ENCODE measurements at places on chromosomes 4 and X.

DNA sequence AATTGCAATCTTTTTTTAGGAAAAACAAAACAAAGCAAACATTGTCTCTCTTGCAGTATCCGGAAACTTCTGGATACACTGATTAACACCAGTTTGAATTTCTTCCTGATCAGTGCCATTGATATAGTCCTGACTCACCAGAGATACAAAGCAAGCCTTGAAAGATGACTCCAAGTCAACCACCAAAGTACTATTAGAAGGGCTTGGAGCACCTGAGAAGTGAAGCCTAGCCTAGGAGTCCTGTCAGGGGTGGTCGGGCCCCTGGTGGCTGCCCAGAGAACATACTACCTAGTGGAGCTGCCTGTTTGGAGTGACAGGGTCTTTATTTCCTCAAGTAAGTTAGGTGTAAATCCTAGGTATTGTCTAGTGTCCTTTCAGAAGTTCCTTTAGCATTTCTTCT lies 593.2 kb downstream of the ZNF674 start:
- DNase-seq, result no peak

GRCh38 chrX:85359051-85359450 lies 20.4 kb downstream of the POF1B start:
- DNase-seq, result no peak

- peak; percentile 55 for DNase-seq
Measured at GRCh38 chr4:52076731-52077130, 25.6 kb downstream of the SPATA18 start.

- peak; percentile 20 for DNase-seq
Measured at GRCh38 chrX:1274786-1275185, 6.2 kb downstream of the CSF2RA start.

- DNase-seq, result no peak
Measured at GRCh38 chr4:36286481-36286871, 5.1 kb downstream of the DTHD1 start.

- no peak for DNase-seq
Measured at GRCh38 chr4:125432078-125432477, 117.3 kb downstream of the FAT4 start.

GRCh38 chr4:118036336-118036735 lies 2.0 kb downstream of the NDST3 start:
- DNase-seq, result no peak

- no peak for DNase-seq
Measured at GRCh38 chr4:152294331-152294730, 241.6 kb downstream of the FBXW7 start.

- DNase-seq, result no peak
Measured at GRCh38 chr4:6250984-6251295, 18.7 kb upstream of the WFS1 start.

GRCh38 chr4:3690551-3691152 lies 75.5 kb upstream of the ADRA2C start:
- DNase-seq, result peak; percentile 23

GRCh38 chrX:106955004-106955772 lies 35.0 kb downstream of the CLDN2 start:
- no peak for DNase-seq

GRCh38 chr4:166257891-166258290 lies 384.9 kb downstream of the TLL1 start:
- no peak for DNase-seq

- DNase-seq, result no peak
Measured at GRCh38 chrX:130704053-130705038, 198.7 kb downstream of the ENOX2 start.

DNA sequence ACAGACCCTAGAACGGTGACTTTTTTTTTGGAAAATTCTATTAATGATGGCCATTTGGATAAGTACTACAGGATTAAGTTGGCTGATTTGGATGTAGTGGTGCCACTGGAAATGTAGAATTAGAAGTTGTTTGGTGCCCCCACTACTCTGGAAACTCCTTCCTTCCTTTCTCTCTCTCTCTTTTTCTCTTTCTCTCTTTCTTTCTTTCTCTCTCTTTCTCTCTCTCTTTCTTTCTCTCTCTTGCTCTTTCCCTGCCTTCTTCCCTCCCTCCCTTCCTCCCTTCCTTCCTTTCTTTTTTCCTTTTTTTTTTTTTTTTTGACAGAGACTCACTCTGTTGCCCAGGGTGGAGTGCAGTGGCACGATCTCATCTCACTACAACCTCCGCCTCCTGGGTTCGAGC lies 2.7 kb downstream of the GAR1 start:
- DNase-seq, result no peak

- DNase-seq, result no peak
Measured at GRCh38 chr4:105329081-105329480, 144.8 kb downstream of the PPA2 start.

GRCh38 chr4:25096251-25096980 lies 63.8 kb downstream of the SEPSECS start:
- DNase-seq, result no peak

- no peak for DNase-seq
Measured at GRCh38 chr4:68732653-68733466, 62.4 kb upstream of the UGT2B15 start.

DNA sequence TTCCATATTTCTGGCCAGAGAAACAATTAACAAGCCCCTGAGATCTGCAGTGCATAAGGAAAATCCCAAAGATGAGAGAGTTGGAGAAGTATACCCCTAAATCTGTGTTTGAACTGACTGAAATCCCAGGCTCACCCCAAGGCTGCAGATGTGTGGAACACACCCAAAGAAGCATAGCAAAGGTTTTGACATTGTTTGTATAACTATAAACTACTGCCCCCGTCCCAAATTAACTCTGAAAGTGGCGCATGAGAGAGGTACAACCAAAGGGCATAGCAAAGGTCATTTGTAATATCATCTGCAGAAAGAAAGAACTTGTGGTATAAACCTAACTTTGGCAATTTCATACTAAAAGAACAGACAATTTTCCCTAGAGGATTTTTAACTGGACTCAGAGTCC lies 157.9 kb downstream of the DCAF12L1 start:
- no peak for DNase-seq
